SJSA1 (cell line): ENCODE measurements at places on chromosomes 16 and 17.

DNA sequence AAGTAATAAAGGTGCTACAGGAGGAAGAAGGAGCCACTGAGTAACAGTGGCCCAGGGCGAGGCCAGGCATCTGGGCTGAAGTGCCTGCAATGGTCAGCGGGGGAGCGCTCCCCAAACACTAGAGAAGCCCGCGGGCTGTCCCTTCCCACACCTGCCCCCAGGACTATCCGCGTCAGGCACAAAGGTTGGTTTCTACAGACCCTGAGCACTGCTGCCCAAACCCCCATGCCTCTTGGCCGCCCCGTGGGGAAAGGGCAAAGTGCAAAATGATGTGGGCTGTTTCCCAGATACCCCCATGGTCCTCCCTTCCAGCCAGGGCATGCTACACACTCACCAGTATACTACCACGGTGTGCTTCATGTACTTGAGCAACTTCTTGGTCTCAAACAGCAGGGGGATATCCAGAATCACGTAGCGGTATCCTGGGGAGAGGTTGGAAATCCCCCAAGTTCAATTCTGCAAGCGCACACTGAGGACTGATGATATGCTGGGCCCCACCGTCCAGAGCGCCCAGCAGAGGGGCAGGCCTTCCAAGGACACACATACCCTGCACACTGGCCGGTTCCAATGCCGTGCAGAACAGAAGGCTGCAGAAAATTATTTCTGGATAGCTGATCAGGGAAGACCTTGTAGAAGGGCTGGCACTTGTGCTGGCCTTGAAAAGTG, 21.5 kb downstream of the DCAKD start:
- no peak for DNase-seq
- H3K27ac ChIP-seq = no peak overlapping the region
- H3K4me3 ChIP-seq = no peak overlapping the region
- H3K36me3 ChIP-seq = peaks cover 78% of the 10 kb centered on the region

DNA sequence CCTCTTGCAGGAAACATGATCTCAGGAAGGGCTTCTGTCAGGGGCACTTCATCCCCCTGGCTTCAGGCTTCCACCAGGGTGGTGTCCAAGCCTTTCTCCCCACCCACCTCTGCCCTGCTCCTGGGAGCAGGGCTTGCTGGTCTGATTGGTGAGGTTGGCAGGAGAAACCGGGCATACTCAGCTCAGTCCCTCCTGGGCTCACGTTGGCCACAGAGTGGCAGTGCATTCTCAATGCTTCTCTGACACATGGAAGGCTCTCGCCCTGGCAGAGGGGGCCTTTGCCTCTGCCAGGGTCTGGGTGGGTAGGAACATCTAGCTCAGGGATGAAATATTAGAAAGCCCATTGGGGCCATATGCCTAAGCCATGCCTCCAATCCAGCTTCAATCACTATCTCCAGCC, 142.8 kb downstream of the AXIN2 start:
- H3K27ac ChIP-seq = no peak overlapping the region
- no peaks in the 10 kb centered on the region for H3K27me3 ChIP-seq
- no peak for DNase-seq
- H3K4me1 ChIP-seq = no peaks in the 10 kb centered on the region

GRCh38 chr16:12063435-12063834, 86.9 kb downstream of the SNX29 start:
- H3K4me1 ChIP-seq = peaks cover 3% of the 10 kb centered on the region; the same call in 1 of the 2 replicates
- no peak overlapping the region for H3K27ac ChIP-seq
- DNase-seq = no peak
- no peaks in the 10 kb centered on the region for H3K27me3 ChIP-seq
- H3K4me3 ChIP-seq = no peak overlapping the region

GRCh38 chr16:16100631-16101030, 122.7 kb downstream of the ABCC6 start:
- DNase-seq = no peak
- peaks cover 17% of the 10 kb centered on the region for H3K4me1 ChIP-seq
- no peaks in the 10 kb centered on the region for H3K27me3 ChIP-seq

- H3K4me1 ChIP-seq = peaks cover 13% of the 10 kb centered on the region
- H3K36me3 ChIP-seq = peaks cover 54% of the 10 kb centered on the region
- no peak for DNase-seq
- H3K27me3 ChIP-seq = no peaks in the 10 kb centered on the region
- no peak overlapping the region for H3K27ac ChIP-seq
Measured at GRCh38 chr16:4407543-4408322, 8.7 kb downstream of the CORO7 start.

DNA sequence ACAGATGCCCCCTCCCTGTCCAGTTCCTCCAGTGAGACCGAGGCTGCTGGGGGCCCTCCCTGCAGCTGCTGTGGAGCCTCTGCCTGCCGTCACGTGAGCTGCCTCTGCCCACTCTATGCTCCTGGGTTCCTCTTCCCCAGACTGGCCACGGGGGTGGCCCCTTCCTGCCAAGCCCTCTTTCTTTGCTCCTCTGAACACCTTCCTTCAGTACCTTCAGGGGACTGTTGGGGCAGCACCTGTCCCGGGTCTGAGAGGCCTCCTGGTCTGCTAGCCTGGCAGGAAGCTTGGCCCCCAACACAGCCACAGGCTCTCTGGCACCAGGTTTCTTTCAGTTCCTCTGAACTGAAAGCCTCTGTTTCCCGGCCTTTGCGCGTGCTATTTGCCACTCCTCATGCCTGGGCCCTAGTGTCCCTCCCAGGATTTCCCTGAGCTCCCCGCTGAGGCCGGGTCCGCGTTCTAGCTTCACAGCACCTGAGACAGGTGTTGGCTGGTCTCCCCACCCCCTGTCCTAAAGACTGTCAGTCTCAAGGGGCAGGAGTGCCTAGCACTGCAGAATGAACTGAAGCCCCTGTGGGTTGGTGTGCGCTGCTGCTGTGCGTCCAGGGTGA, 6.6 kb upstream of the ATP6V0C start:
- no peaks in the 10 kb centered on the region for H3K36me3 ChIP-seq
- no peak overlapping the region for H3K27ac ChIP-seq
- H3K27me3 ChIP-seq = no peaks in the 10 kb centered on the region
- H3K4me3 ChIP-seq = no peak overlapping the region
- DNase-seq = no peak

DNA sequence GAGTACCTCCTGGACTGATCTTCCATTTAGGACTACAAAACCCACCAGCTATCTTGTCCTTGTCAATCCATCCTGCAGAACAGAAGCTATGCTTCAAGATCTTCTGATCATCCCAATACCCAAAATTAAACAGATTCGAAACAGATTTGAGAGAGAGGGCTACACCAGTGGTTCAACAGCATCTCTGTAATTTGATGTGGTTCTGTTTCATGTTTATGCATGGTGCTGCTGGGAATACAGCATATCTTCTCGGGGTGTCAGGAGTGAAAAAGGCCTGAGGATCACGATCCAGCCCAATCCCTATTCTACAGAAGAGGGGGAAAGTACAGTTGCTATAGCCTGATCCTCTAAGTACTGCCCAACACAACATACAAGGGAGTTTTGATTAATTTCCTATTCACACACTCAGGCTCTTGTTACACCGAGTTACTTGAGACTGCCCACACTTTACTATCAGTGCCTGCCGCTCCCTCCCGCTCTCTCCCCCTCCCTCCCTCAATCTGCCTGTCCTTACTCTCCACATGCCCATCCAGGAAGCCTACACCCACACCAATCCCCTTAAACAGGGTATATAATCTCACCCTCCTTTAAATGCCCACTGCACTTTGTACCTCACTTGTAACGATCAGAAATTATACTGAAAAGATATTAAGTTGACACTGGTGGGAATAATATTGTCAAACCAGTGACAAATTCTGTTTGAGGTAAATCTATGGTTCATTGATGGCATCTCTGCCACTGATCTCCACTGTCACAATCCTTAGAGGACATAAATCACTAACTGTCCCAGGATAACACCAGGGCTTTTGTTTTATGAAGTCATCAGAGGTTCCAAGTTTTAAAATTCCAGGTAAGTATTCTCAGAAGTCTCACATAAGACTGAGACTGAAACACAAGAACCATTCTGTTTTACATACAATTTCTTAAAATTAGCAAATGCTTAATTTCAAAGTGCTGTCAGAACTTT, 89.3 kb upstream of the PLEKHM1 start:
- no peak overlapping the region for H3K4me3 ChIP-seq
- H3K27ac ChIP-seq = no peak overlapping the region
- H3K4me1 ChIP-seq = peaks cover 14% of the 10 kb centered on the region
- H3K36me3 ChIP-seq = peaks cover 3% of the 10 kb centered on the region; the same call in 1 of the 2 replicates
- DNase-seq = no peak
